ENCODE measurements at places on chromosomes 16 and 17.

GRCh38 chr17:50946223-50946890 is 80.2 kb upstream of the TOB1 start:
- DNase-seq, result no peak

DNA sequence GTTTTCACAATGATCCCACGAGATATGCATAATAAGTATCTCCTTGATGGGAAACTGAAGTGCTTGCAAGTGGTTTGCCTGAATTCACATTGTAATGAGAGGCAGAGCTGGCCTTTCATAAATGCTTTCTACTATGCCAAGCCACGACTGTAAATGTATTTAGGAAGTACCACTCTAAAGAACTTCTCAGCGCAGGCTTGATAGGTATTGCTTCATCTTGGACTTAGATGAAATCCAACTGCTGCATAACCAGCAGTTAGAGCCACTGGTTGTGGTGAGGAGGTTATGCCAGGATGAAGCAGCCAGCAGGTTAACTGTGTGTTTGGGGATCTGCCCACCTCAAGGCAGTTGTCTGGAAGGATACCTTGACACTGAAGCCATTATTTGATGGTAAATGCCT is 26.8 kb downstream of the MARCHF10 start:
- no peak for DNase-seq

DNA sequence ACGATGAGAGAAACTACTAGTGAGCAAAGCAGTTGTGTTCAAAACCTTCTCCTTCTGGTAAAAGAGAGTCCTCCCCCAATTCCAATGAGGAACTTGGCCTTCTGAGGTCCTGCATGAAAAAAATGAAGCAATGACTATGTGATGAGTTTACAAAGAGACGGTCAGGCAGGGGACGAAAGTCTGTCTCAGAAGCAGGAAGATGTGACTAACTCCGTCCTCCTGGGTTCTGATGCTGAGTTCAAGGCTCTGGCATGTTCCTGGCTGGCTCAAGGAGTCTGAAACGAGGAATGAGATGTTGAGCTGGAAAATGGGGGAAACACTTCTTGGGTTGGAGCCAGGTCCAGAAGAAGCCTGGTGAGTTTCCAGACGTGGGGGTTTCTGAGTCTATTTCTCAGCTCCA is 129.6 kb downstream of the CPPED1 start:
- peak; percentile 16 for DNase-seq

GRCh38 chr16:12976496-12976895 is 75.1 kb downstream of the SHISA9 start:
- no peak for DNase-seq

- no peak for DNase-seq
Measured at GRCh38 chr17:69609473-69610305, 195.2 kb downstream of the MAP2K6 start.
